KBM-7 (cell line): ENCODE measurements at places on chromosomes 2 and 18.
A peak's percentile ranks its signal among the peaks of the same experiment; 100 is the strongest.

GRCh38 chr2:167729911-167730310 is 517.5 kb downstream of the STK39 start:
- no peak for DNase-seq

- DNase-seq: no peak
Measured at GRCh38 chr18:40867459-40867858, 1087.6 kb upstream of the PIK3C3 start.

DNA sequence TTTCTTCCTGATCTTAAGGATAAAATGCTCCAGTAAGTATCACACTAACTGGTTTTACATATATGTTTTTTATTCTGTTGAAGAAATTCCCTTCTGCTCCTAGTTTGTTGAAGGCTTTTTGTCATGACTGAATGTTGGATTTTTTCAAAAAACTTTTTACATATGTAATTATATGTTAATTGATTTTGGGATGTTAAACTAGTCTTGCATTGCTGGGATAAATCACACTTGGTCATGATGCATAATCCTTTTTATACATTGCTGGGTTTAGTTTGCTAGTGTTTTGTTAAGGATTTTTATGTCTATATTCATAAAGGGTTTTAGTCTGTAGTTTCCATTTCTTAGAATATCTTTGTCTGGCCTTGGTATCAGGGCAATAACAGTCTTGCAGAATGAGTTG is 65.6 kb upstream of the TXNDC2 start:
- no peak for DNase-seq

GRCh38 chr2:234286118-234286598 is 210.7 kb downstream of the ARL4C start:
- DNase-seq: no peak

GRCh38 chr2:201931475-201931874 is 102.2 kb upstream of the FZD7 start:
- DNase-seq: no peak

GRCh38 chr2:108449410-108450130 is 564 bp downstream of the GCC2 start:
- DNase-seq: no peak

DNA sequence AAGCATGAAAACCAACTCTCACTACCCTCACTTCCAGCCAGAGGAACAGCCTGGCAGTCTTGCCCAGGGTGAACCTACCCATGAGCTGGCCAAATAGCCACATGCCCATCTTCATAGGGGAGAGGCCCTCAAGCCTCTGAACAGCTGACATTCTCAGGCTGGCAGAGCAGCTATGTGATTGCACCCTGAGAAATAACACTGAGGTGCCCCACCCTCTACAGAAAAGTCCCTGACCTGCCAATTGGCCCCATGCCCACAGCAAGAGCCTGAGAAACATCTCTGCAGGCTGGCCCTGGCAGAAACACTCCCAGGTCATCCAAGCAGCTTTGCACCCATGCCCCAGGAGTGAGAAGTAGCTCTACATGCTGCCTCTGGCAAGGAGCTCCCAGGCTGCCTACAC is 127.4 kb upstream of the OTX1 start:
- DNase-seq: no peak

DNA sequence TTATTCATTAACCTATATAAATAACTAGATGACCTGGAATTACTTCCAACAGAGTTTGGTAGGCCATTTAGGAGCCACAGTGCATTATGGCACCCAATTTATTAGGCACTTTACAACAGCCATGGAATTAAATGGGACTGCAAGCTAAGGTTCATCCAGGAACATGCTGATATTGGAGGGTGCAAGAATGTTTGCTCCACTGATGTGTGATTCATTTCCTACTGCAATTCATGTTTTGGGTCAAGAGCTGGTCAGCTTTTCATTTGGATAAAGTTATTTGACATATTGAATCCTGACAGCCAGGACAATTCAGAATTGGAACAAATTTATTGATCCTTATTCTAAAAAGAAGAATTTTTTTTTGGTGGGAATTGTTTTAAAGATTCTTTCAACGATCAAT is 11.8 kb upstream of the LYPD1 start:
- DNase-seq: no peak

DNA sequence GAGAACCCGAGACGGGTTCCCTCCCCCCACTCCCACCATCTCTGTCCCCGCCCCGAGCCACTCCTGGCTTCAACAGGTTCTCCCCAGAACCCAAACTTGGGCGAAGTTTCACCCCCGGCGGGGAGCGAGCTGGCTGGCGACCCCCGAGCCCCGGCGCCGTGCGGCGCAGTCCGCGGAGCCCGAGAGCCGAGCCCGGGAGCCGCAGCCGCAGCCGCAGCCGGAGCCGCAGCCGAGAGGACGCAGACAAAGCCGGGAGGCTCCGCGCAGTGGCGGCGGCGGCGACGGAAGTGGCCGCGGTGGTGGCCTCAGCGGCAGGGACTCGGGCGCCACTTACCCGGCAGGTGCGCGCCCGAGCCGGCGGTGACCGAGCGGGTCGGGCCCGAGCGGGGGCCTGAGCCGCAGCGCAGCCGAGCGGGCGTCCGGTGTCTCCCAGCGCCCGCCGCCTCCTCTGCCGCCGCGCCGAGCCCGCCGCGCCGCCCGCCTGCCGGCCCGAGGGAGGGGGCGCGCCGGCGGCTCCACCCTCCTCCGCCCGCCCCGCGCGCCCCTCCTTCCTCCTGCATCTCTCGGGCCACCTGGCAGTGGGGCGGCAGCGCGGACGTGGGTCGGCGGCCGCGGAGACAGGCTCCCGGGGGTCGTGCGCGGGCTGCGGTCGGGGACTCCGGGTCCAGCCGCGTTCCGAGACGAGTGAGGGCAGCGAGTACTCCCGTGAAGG is at the start of gene ECEL1:
Gene ECEL1, minus strand, starts transcription at position 450 of the 712 bp plus-strand sequence. CDS start 1,181 bp downstream, outside the sequence.
- no peak for DNase-seq

DNA sequence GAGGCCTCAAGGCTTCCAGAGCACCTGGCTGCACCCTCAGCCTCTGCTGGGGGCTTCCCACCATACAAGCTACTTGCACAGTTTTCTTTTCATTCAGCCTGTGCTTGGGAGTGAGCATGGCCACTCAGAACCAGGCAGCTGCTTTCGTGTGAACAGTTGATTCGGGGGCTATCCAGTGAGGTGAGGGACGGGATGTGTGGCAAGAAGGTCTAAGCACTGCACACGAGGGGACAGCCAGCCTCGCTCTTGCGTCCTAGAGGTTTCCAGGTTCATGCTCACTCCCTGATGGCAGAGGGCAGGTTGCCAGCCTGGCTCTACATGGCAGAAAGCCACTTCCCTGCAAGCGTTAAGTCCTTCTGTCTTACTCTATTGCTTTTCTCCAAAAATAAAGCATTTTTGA is 146.2 kb downstream of the MBP start:
- no peak for DNase-seq

GRCh38 chr2:69588945-69589344 is 54.6 kb downstream of the AAK1 start:
- no peak for DNase-seq

DNA sequence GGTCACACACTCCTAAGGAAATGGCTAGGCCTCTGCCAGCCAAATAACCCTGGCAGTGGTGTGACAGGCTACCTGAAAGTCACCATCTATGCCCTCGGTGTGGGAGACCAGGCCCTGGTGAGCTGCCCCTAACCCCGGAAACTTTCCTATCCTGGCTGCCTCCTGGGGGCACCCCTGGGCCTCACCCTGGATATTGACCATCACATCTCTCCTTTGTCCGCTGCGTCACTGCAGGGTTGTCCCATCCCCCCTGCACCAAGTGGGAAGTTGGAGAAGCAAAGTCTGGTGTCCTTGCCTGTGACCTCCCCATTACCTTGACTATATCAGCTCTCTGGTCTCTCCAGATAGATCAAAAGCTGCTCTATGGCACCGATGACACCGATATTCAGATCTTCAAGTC is 18.8 kb downstream of the FER1L5 start:
- DNase-seq: no peak

GRCh38 chr2:31983762-31984467 is 26.9 kb downstream of the MEMO1 start:
- no peak for DNase-seq

- no peak for DNase-seq
Measured at GRCh38 chr2:52776571-52776970, 991.0 kb upstream of the CHAC2 start.

- DNase-seq: no peak
Measured at GRCh38 chr2:25664183-25664964, 9.0 kb downstream of the DTNB start.

- no peak for DNase-seq
Measured at GRCh38 chr2:218123986-218124385, 1.8 kb upstream of the CXCR2 start.

- DNase-seq: no peak
Measured at GRCh38 chr2:46985512-46985911, 69.9 kb upstream of the MCFD2 start.

GRCh38 chr2:234444242-234444730 is 52.6 kb downstream of the ARL4C start:
- DNase-seq: no peak

- DNase-seq: no peak
Measured at GRCh38 chr18:370751-371608, 103.1 kb upstream of the THOC1 start.

GRCh38 chr2:226772389-226773179 is 27.0 kb downstream of the IRS1 start:
- DNase-seq: peak; percentile 96

DNA sequence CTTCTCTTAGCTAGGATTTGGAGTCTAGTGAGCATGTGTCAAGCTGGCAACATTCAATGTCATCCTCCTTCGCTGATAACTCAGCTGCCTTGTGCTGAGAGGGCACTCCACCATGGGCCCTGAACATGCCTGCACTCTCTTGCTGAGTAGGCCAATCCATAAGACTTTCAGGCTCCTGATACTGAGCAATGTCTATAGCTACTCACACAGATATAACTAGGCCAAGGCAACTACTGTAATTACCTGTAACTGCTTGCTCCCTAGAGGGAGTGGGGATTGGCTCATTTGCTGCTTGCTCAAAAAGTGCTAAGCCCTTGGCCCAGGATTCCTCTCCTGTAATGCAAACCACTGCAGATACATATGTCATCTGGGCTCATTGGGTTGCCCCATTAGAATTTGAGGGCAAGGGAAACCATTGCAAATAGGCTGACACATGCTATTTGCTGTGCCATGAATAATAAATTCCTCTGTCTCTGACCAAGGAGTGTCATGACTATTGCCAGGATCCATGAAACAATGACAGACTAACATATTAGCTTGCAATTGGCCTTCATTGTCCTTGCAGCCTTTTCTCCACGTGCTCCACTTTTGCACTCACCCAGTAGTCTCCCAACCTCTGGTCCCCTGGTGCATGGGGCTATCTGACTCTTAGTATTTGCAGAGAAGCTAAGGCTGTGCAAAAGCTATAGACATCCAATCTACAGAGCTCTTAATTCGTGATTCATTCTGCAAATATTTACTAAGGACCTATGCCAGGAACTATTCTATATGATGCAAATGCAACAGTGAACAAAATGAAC is 36.9 kb upstream of the BMPR2 start:
- DNase-seq: no peak

DNA sequence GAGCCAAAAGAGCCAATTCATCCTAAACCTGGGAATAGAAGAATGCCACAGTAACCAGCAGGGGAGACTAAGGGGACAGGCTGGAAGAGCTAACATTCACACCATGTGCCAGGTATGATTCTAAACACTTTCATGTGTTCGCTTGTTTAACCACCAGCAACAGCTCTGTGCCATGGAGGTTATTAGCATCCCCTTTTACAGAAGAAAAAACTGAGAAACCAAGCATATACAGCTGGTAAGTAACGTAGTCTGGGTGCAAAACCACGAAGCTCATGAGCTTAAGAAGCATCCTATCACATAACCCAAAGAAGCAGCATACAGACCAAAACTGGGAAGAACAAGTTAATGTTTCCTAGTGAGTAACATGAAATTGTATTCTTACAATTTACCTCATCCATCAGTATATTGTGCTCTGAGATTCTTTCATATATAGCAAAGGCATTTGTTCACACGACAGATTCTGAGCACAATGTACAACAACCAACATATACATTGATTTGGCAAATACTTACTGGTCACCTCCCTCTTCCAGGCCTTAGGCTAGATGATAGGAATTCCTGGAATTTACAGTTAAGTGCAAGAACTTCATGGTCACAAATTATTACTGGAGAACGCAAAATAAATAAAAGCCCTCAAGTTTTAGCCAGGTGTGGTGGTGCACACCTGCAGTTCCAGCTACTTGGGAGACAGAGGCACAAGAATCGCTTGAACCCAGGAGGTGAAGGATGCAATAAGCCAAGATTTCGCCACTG is 36.5 kb upstream of the HNRNPA3 start:
- no peak for DNase-seq

GRCh38 chr2:66571918-66572317 is 137.0 kb downstream of the MEIS1 start:
- peak; percentile 31 for DNase-seq

DNA sequence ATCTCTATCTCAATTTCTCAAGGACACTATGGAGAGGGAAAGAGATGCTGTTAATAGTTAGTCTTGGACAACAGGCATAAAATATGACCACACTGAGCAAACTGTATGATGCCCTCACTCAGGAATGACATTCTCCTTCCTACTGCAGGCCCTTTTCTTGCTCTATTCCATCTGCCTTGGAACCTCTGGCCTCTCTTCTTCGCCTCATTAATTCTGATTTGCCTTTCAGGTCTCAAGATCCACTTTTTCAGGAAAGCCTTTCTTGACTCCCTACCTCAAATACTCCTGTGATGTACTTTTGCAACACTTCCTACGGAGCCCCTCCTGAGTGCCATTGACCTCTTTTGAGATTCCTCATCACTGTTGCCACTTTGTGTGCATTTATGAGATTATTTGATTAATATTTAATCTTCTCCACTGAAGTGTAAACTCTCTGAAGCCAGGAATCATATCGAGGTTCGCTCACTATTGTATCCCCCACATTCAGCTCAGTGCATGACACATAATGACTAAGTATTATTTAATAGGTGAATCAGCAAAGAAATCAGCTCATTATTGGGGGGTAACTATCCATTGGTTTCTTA is 21.3 kb upstream of the SPP2 start:
- DNase-seq: no peak

DNA sequence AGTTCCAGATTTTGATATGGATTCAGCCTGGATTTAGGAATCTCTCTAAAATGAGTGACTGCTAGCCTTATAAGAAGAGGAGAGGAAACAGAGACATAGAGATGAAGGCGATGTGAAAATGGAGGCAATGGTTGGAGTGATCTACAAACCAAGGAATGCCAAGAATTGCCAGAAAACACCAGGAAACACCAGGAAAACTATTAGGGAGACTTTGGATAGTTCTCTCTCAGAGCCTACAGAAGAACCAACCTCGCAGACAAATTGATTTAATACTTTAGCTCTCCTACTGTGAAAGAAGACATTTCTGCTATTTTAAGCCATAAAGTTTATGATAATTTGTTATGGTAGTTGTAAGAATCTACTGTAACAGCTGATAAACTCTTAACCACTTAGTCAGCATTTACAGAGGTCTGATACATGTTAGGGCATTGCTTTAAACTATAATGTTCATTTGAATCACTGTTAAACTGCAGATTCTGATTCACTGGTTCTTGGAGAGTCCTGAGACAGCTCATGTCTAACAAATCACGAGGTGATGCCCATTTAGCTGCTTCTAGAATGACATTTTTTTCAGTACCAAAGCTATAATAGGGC is 1702.6 kb upstream of the LRRTM1 start:
- DNase-seq: no peak

- peak; percentile 48 for DNase-seq
Measured at GRCh38 chr18:76487782-76488181, 7.3 kb downstream of the ZNF516 start.
